ENCODE measurements at places on chromosomes 16 and 17.

- no peak for DNase-seq
Measured at GRCh38 chr17:38608648-38609047, 2.9 kb upstream of the SRCIN1 start.

DNA sequence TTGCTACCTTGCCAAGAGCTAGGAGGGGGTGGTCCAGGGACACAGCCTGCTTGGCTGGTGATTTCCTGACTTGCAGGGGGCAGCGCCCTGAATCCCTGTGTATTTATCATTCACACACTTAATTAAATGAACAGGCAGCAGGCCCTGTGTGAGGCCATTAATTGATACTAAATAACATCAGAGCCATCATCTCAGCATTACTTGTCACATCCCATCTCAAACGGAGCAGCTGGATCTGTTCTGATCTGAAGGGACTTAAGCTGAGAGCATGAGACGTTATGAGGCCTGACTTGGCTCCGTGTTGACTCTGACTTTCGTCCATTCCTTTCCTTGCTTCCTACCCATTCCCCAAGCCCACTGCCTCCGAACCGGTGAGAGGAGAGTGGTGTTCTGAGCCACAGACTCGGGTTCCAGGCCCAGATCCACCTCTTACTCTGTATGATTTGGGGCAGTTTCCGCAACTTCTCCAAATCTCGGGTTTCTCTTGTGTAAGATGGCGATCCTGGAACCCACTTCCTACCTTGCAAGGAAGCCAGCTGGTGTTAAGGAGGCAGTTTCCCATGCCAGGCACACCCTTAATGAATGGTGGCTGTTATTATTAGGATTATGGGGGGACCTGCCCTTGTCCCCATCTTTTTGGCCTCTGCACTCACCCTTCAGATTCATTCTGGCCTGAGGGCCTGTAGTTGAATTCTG, 33.8 kb downstream of the CACNA1G start:
- no peak for DNase-seq

DNA sequence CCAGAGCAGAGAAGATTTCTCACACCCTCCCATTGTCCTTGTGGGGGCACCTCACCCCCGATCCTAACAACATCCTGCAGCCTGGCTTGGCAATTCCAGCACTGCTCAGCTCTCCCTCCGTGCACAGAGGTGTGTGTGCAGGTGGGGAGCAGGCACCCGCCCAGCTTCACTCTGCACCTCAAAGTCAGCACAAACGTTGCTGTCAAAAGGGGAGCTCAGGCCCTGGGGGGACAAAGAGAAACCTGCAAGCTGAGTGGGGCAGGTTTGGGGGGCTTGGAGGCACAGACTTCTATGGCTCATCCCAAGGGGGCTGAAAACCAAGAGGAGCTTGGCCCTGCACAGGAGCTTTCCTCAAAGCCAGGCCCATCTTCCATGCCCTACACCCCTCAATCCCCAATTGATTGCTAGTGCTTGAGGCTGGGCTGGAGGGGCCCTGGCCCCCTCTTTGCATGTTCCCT, 231.9 kb upstream of the TNRC6C start:
- DNase-seq: no peak

DNA sequence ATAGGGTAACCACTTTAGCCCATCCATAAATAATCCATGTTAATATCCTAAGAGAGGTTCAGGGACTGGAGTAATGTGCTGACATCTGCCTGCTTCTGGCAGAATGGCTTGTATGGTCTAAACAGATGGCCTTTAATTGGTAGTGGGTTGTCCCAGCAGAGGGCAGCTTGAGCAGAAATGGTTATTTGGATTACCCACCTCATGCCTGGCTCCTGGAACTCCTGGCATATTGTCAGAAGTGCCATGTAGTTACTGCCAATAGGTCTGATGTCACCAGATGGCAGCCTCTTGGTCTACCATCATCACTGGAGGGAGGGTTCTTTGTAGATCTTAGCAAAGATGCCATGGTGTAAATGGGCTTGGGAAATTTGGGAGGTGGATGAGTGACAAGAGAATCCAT, 157.5 kb upstream of the SOX9 start:
- no peak for DNase-seq

DNA sequence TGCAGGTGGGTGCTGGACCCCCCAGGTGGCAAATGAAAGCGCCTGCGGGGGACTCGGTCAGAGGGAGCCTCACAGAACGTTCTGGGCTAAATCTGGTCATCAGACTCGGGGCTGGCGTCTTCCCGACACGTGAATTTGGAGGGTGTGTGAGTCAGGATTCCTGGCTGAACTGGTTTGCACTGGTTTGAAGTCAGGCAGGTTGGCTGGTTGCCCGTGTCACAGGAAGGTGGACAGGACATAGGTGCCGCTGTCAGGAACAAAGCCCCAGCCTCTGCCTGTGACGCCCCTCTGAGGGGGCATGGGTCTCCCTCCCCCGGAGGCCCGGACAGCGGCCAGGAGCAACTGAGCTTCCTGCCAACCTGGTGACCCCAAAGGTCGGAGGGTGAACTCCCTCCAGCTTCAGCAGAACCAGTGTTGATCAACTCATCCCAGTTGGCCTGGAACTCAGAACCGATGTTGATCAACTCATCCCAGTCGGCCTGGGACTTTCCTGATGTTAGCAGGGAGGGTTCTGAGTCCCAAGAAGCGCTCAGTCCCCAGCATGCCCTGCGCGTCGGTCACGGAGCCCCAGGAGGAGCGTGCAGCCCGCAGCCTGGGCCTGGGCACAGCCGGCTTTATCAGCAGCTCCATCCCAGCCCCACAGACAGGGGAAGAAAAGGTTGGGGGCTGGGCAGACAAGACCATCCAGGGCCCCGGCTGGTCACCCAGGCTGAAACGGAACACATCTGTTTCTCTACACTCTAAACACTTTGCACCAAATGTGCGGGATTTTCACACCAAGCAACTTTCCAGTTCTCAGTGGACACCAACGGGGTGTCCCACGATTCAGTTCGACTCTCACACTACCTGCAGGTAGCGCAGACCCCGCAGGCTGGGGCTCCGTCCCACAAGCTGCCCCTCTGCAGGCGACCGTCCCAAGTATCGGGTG, 14.4 kb upstream of the METRNL start:
- no peak for DNase-seq

GRCh38 chr17:75507733-75508719, 7.3 kb downstream of the CASKIN2 start:
- no peak for DNase-seq

- DNase-seq: no peak
Measured at GRCh38 chr17:49957350-49957749, 11.6 kb upstream of the DLX4 start.

DNA sequence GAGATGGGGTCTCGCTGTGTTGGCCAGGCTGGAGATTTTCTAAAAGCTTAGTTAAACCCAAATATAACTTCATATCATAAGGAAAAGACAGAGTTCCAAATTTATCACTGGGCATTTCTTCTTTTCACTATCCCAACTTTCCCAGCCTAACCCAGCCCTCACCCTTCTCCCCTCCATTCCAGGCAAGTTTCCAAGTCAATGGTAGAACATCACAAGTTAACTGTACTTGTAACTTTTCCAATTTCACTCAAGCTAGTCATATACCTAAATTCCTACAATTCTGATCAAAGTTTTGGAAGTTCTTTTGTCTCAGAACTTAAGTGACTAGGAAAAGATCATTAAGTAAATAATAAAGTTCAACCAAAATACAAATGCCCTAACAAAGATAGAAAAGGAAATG, 61.2 kb downstream of the USP32 start:
- no peak for DNase-seq

- DNase-seq: no peak
Measured at GRCh38 chr16:87496447-87496801, 3.6 kb upstream of the ZCCHC14 start.

DNA sequence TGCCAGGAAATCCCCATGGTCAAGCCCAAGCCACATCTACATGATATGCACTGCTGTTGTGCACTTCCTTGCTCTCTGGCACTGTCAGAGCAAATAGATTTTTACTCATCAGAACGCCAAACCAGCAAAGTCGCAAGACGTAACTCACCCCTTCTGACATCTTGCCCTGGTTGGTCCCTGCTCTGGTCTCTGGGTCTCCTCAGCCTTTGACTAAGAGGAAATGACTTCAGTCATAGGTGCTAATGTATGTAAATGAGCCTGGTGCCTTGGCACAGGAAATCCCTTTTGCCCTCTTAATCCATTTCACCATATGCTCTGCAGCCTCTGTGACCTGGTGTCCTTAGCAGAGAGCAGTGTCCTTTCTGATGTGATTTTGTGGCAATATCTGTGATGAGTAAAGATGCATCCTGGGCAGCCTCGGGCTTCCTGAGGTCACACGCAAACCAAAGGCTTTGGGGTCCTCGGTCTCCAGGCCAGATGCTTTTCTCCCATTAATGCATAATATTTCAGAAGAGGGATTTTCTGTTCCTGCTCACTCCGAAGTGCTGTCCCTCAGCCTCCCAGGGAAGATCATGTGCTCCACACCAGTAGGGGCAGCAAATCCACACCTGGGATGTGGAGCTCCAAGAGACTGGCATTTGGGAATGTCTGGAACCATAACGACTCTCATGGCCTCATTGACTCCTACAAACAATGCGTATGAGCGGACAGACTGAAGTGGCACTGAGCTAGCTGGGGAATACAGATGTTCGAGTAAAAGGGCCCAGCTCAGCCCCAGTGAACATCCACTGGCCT, 66.9 kb downstream of the GP2 start:
- DNase-seq: no peak

GRCh38 chr16:28898266-28898665, 20.0 kb downstream of the ATP2A1 start:
- no peak for DNase-seq

DNA sequence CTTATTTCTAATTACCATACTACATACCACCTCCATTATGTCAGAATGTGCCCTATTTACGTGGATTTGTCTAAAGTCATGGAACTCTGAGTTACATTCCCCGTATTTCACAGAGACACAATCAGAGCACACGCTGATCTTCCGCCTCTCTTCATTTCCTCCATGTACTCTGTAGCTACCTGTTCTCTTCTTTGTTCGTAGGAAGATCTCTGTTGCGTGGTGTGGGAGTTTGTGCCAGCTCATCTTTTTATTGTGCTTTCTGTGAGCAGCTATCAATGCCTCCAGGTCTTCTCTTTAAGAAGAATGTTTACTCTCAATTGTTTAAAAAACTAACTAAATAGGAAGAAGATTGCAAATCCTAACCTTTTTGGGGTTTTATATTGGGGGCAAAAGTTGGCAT, 26.9 kb downstream of the NLRC5 start:
- DNase-seq: no peak

DNA sequence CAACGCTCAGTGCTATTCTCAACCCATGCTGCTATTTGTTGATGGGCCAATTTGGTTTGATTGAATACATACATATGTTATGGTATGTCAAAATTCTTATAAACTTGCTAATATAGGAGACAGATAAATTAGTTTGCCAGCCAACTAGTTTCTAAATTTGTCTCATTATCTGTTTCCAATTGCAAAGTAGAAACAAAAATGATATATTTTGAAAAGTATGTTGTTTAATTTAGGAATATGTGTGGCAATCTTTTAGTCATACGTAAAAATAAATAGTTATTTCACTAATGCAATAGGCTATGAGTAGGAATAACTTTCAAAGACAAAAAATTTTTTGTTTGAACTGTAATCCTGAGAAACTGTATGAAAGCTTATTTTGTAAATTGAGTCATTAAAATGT, 210.6 kb upstream of the KCNJ16 start:
- no peak for DNase-seq

- no peak for DNase-seq
Measured at GRCh38 chr16:53775821-53776431, 72.0 kb downstream of the FTO start.

- DNase-seq: no peak
Measured at GRCh38 chr16:22035153-22035552, 27.2 kb downstream of the MOSMO start.

DNA sequence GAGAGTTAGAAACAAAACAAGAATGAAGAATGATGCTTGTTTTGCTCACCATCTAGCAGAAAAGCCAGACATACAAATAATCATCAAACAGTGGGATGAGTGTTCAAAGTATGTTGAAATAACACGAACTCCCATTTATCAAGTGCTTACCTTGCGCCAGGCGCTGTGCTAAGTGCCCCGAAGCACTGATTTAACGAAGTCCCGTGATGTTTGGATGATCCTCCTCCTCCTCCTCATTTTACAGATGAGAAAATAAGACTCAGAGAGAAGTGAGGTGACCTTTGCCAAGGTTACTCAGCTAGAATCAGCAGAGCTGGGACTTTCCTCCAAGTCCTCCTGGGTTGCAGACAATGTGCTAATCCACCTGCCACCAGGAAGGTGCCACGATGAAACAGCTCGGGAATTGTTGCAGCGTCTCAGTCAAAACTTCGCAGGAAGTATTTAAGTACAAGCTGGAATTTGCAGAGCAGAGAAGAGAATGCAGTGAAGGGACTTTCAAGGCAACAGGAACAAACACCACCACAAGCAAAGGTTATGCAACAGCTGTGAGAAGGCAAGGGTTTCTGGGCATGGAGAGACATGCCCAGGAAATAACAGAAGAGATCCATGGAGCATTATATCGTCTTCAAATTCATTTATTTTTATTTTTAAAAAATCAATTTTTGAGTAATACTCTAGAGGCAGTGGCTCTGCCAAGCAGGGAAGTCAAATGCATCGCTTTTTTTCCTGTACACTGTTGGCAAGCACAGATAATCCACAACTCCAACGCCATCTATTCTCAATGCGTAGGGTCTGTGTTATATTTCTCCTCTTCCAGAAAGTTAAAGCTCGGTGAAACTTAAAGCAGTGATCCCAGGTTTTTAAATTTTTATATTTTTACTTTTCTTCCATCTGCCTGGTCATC, 11.1 kb downstream of the PRCD start:
- no peak for DNase-seq

- no peak for DNase-seq
Measured at GRCh38 chr17:62004388-62004787, 60.7 kb downstream of the MED13 start.

DNA sequence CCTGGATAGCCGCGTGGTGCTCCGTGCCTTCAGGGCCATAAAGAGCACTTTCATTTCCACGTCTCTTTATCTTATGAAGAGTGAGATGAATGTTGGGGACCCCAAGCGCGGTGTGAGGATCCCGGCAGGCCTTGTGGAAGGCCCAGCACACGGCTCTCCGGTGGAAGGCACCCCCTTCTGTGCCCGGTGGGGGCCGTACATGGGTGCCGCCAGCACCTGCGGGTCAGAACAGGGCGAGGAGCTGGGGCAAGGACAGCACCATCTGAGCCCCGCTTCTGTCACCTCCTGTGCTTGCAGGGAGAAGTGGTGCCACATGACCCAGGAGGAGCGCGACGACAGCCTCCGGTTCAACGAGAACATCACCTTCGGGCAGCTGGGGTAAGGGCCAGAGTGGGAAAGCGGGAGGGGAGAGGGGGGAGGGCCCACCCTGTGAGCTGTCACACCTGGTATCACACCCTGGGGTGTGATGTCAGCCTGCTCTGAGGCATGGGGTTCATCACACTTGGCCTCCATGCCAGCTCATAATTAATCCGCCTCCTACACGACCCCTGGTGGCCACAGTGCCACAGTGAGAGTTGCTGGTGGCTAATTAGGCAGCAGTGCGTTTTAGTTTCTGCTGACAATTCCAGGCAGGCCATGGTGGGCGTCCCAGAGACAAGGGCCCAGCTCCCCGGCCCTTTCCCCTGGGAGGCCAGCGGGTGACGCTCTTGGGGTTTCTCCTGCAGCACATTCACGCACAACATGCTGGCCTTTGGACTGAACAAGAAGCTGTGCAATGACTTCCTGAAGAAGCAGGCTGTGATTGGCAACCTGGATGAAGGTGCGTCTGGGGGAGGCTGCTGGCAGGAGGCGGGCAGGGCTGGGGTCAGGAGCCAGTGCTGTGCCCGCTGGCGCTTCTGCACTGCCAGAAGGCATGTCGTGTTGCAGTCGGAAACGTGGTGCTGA, 25.7 kb downstream of the CIBAR2 start:
- DNase-seq: peak; percentile 72
